ENCODE measurements at places on chromosomes 5 and 9.

GRCh38 chr9:81676395-81676794 lies 13.0 kb downstream of the TLE1 start:
- H3K4me1 ChIP-seq = peaks cover 54% of the 10 kb centered on the region
- peaks cover 39% of the 10 kb centered on the region for H3K36me3 ChIP-seq
- no peak overlapping the region for H3K4me3 ChIP-seq
- DNase-seq = no peak

DNA sequence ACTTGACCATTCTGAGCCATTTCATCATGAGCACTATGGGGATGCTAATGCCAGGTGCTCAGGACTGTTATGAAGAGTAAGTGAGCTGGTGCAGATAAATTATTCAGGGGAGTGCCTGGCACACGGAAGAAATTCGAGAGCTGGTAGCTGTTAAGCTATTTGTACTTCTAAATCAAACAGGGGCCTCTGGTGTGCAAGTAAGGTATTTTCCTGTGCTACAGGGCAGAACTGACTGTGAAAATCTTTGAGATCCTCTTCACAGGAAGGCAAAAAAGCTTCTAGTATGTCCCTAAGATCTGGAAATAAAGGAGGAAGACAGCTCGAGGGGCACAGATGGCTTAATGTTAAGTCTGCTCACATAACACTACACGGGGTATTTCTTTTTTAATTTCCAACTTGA lies 106.3 kb upstream of the SPOCK1 start:
- H3K27me3 ChIP-seq = no peaks in the 10 kb centered on the region
- H3K36me3 ChIP-seq = no peaks in the 10 kb centered on the region
- no peak overlapping the region for H3K27ac ChIP-seq
- H3K4me1 ChIP-seq = no peaks in the 10 kb centered on the region

GRCh38 chr5:58281189-58281588 lies 178.7 kb downstream of the PLK2 start:
- H3K36me3 ChIP-seq = no peaks in the 10 kb centered on the region
- no peak overlapping the region for H3K27ac ChIP-seq
- H3K4me3 ChIP-seq = no peak overlapping the region
- DNase-seq = no peak

GRCh38 chr5:154513669-154514084 lies 35.6 kb upstream of the HAND1 start:
- peak overlapping the region; percentile 5 for H3K4me3 ChIP-seq
- H3K36me3 ChIP-seq = no peaks in the 10 kb centered on the region
- no peak overlapping the region for H3K27ac ChIP-seq
- peaks cover 14% of the 10 kb centered on the region for H3K4me1 ChIP-seq
- peaks cover 1% of the 10 kb centered on the region for H3K27me3 ChIP-seq

DNA sequence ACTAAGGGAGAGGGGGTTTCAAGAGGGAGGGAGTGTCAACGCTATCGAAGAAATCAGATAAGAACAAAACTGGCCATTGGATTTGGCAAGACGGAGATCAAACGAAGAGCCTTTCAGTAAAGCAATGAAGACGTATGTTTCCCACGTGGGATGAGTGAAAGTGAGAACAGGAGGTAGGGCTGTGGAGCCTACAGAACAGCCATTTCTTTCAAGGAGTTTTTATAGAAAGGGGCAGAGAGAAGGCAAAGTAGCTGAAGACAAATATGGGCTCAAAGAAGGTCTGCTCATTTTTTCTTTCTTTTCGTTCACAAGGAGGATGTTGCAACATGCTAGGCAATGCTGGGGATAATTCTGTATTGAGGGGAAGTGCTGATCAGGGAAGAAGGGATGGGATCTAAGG lies 98.3 kb downstream of the SUSD1 start:
- H3K4me3 ChIP-seq = no peak overlapping the region
- H3K4me1 ChIP-seq = peaks cover 27% of the 10 kb centered on the region
- H3K36me3 ChIP-seq = peaks cover 23% of the 10 kb centered on the region
- peaks cover 1% of the 10 kb centered on the region for H3K27me3 ChIP-seq

DNA sequence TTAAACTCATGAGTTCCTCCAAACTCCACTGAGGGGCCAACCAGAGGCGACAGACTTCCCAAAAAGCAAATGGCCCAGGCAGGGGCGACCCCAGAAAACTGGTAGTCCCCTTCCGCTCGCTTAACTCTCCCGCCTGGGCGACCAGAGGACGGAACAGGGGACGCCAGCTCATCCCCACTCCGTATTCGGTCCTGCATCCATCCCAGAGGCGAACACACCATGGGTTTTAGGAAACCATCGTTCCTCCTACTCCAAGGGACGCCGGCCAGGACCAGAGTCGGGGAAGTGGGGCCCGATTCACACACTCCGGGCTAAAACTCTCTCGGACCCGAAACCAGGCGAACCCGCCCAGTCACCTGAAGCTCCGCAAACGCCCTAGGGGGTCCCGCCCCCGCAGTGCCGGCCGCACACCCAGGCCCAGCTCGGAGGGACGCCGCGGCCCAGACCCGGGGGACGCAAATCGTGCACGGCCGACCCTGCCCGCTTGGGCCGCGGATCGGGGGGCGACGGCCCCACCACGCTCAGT lies 478 bp downstream of the TEX10 start:
- H3K4me3 ChIP-seq = peak overlapping the region; percentile 91
- H3K36me3 ChIP-seq = no peaks in the 10 kb centered on the region
- H3K27ac ChIP-seq = peak overlapping the region; percentile 93
- H3K27me3 ChIP-seq = peaks cover 7% of the 10 kb centered on the region
- no peak for DNase-seq

- no peak for DNase-seq
- H3K4me1 ChIP-seq = no peaks in the 10 kb centered on the region
- H3K27ac ChIP-seq = no peak overlapping the region
- no peak overlapping the region for H3K4me3 ChIP-seq
Measured at GRCh38 chr9:17422994-17423680, 155.7 kb upstream of the SH3GL2 start.

DNA sequence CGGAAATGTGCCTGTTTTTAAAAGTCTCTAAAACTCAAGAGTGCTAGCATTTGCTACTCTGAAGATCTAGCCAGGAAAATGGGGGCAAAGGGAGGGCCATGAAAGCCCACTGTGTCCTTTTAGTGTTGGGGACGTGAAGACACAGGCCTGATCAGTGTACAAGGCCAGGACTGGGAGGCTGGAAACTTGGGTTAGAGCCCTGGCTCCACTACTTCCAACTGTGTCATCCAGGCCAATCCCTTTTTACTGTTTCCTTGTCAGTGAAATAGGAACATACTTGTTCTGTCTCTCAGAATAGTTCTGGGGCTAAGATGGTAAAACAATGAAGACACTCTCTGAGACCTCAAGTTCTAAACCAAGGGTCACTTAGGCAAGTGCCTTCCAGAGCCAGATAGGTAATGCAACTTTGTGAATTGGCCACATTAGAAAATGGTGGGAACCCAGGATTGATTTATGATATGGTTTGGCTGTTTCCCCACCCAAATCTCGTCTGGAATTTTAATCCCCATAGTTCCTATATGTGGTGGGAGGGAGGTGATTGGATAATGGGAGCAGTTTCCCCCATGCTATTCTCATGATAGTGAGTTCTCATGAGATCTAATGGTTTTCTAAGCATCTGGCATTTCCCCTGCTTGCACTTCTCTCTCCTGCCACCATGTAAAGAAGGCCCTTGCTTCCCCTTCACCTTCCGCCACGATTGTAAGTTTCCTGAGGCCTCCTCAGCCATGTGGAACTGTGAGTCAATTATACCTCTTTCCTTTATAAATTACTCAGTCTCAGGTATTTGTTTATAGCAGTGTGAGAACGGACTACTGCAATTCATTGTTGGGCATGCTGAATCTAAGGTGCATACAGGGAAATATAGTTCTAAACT lies 30.4 kb upstream of the B4GALT1 start:
- peak overlapping the region; percentile 55 for H3K27ac ChIP-seq
- peaks cover 2% of the 10 kb centered on the region for H3K27me3 ChIP-seq
- H3K4me1 ChIP-seq = peaks cover 7% of the 10 kb centered on the region
- H3K4me3 ChIP-seq = no peak overlapping the region
- no peaks in the 10 kb centered on the region for H3K36me3 ChIP-seq

- H3K4me1 ChIP-seq = peaks cover 80% of the 10 kb centered on the region
- peaks cover 26% of the 10 kb centered on the region for H3K27me3 ChIP-seq
- H3K4me3 ChIP-seq = peak overlapping the region; percentile 79
- DNase-seq = no peak
- peak overlapping the region; percentile 97 for H3K27ac ChIP-seq
Measured at GRCh38 chr9:126470241-126470993, 143.3 kb upstream of the LMX1B start.

DNA sequence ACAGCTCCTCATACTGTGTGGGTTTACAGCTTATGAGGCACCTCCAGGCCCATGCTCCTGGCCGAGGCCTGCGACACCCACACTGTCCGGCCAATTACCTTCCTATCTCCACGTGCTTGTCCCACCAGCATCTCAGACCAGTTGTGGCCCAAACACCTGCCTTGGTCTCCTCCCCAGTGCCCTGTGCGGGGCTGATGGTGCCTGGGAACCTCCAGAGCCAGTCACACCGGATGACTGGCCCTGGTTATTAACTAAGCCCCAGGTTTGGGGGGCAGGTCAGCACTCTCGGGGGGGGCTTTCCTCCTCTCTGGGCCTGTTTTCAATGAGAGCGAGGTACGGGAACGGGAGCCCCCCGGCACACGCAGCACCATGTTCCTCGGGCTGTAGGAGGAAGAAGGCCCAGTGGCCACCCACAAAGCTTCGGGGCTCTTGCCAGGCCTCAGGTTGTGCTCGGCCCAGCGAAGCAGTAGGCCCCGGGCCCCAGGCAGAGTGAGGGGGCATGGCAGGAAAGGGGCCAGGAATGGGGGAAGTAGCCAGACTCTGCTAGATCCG lies 76.0 kb upstream of the PHYKPL start:
- no peaks in the 10 kb centered on the region for H3K4me1 ChIP-seq
- H3K27ac ChIP-seq = no peak overlapping the region
- no peaks in the 10 kb centered on the region for H3K36me3 ChIP-seq
- H3K27me3 ChIP-seq = peaks cover 3% of the 10 kb centered on the region
- no peak overlapping the region for H3K4me3 ChIP-seq

DNA sequence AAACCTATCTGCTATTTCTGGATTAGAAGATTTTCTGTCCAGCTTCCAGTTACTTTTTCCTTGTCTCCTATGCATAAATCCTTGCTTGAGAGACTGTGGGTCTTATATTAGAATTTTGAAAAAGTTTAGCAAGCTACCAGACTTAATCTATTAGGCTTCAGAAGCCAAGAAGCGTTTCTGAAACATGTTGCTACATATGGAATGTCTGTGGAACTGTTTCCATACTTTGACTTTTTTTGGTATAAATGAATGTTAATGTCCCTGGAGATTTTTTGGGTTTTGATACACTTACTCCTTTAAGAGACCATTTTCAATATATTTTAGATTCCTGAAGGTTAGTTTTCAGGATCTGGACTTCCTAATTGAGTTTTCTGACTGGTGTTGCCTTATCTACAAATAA lies 191.4 kb upstream of the SGCD start:
- no peaks in the 10 kb centered on the region for H3K36me3 ChIP-seq
- H3K27ac ChIP-seq = no peak overlapping the region
- no peaks in the 10 kb centered on the region for H3K4me1 ChIP-seq
- H3K27me3 ChIP-seq = no peaks in the 10 kb centered on the region
- no peak overlapping the region for H3K4me3 ChIP-seq

- no peak for DNase-seq
- H3K27ac ChIP-seq = no peak overlapping the region
- no peaks in the 10 kb centered on the region for H3K36me3 ChIP-seq
- H3K4me1 ChIP-seq = peaks cover 20% of the 10 kb centered on the region
- H3K27me3 ChIP-seq = no peaks in the 10 kb centered on the region
Measured at GRCh38 chr9:133955821-133956411, 36.2 kb downstream of the VAV2 start.

DNA sequence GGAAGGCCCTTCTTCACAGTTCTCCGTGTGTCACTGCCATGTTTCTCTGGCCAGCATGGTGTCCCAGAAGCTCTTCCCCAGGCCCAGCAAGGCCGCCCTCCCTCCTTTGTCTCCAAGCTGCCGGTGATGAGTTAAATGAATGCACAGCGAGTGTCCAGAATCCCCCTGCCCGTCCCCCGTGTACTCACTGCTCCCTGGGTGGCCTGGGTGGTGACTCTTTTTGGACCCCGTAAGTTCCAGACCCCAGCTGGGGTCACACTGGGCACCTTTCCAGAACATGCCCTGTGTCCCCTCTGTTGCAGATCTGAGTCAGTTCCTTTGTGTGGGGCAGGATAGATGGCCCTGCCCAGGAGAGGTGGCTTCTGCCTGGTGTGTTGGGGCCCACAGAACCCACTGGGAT lies 95.0 kb downstream of the MRPL36 start:
- no peaks in the 10 kb centered on the region for H3K4me1 ChIP-seq
- H3K27me3 ChIP-seq = peaks cover 14% of the 10 kb centered on the region
- no peak overlapping the region for H3K4me3 ChIP-seq
- no peak for DNase-seq
- no peak overlapping the region for H3K27ac ChIP-seq
- no peaks in the 10 kb centered on the region for H3K36me3 ChIP-seq

DNA sequence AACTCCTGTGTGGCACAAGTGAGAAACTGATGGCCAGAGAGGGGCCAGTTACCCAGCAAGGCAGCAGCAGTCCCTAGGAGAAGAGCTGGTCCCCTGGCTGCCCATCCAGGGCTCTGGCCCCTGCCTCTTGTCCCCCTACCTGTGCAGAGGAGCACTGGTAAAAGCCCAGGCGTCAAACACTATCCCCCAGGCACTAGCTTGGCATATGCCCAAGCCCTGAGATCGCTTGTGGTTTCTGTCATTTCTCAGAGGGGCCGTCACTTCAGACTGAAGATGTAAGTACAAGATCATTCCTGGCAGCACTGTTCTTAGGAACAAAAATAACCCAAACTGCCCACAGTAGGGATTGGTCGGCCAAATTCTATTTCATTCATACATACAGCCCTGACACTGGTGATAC lies 53.9 kb downstream of the COL15A1 start:
- no peak overlapping the region for H3K4me3 ChIP-seq
- peaks cover 9% of the 10 kb centered on the region for H3K27me3 ChIP-seq
- no peak for DNase-seq
- H3K36me3 ChIP-seq = no peaks in the 10 kb centered on the region
- no peak overlapping the region for H3K27ac ChIP-seq

DNA sequence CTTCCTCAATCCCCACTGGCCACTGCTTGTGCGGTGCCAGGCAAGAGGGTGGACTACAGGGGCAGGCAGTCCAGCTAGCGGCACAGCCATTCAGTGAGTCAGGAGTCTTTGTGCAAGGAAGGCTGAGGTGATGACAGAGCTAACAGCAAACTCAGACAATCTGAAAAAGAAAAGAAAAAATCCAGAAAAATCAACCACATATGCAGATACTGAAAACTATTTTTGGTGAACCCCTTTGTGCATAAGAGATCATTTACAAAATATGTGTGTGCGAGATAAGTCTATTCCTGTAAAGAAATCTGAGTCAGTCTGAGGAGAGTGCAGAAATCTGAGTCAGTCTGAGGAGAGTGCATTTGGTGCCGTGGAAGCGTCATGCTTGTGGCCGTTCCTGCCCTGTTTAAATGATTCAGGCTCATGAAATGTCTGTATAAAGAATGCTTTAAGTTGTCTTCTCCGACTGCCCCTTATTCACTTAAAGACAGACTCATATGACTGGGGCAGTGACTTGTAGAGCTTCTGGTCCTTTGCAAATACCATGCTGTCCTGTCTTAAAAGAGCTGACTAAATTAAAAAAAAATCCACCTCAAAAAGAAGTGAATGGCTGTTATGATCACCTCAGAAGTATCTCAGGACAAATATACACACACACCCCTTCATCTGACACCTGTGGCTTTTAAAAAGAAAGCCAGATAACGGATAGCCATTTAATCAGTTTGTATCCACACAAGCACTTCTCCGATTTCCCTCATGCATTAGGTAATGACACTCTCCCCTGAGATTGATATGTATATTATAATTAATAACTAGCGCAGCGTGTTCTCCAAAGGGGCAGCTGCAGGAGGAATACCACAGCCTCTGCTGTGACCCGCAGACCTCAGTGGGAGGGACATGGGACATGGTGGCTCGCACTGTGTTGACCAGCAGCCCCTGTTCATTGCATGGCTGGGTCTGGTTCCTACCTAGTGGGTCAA lies 47.3 kb downstream of the TRIO start:
- H3K36me3 ChIP-seq = no peaks in the 10 kb centered on the region
- H3K4me3 ChIP-seq = no peak overlapping the region

All from immature natural killer cell (primary cell).